Brain microvascular endothelial cell (primary cell): ENCODE measurements at places on chromosomes 5 and 9.

DNA sequence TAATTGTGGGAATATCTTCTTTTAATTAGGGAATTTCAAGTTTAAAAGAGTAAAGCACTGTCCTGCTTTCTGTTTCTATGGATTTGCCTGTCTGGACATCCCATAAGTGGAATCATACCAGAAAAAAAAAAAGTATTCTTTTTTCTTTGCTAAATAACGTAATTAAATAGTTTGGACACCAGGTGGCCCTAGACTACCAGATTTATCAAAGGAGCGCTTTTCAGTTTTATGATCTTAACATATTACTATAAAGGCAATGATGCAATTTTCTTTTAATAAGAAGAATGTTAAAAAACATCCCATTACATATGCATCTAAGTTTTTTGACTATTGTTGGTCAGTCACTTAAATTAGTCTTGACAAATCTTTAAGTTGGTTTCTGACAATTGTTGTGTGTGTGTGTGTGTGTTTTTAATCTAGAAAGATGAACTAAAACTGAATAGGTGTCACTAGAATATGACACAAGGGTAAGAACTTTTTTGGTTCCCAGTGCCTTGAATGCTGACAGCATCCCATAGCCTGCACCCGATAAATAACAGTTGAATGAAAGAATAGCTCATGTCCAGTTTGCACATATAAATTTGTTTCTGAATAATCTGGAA, 49.5 kb downstream of the C5orf22 start:
- DNase-seq: no peak

GRCh38 chr9:95061916-95062595, 255.5 kb downstream of the FANCC start:
- no peak for DNase-seq

GRCh38 chr9:20505574-20505973, 116.7 kb downstream of the MLLT3 start:
- no peak for DNase-seq

- DNase-seq: no peak
These were observed 2.6 kb upstream of the AFAP1L1 start for GRCh38 chr5:149268928-149269557.

DNA sequence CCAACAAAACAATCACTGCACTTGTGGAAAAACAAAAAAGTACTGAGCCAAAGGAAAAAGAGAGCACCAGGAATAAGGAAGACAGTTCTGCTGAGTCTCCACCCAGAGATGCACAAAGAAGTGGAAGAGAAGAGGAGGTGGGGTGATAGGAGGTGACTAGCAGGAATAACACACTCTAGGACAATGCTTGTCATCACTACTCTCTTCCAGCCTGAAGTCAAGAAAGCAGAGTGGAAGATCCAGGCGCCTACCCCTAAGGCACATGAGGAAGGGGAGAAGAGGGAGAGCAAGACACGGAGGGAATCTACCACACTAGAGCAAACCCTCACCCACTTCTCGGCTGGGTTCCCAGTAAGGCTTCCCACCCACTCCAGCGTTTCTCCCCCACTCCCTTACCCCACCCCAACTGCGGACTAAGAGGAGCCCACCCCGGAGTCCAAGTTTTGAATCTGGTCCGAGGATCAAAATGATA, 1.7 kb downstream of the SLIT3 start:
- no peak for DNase-seq

DNA sequence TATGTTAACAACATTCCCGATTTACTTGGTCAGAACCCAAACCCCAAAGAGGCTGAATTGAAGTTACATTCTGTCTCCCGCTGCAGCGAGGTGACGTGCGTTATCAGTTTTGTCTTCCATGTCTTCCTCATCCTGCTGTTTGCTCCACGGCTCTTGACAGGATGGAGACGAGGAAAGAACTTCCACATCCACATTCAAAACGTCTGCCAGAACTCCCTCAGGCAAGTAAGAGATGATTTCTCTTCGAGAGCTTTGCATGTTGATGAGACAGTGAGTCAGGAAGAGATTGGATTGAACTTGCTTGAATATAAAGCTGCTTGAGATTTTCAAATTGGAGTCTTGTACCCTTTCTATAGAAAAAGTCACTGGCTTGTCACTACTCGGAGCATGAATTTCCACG, 242.6 kb downstream of the AUH start:
- peak; percentile 31 for DNase-seq

DNA sequence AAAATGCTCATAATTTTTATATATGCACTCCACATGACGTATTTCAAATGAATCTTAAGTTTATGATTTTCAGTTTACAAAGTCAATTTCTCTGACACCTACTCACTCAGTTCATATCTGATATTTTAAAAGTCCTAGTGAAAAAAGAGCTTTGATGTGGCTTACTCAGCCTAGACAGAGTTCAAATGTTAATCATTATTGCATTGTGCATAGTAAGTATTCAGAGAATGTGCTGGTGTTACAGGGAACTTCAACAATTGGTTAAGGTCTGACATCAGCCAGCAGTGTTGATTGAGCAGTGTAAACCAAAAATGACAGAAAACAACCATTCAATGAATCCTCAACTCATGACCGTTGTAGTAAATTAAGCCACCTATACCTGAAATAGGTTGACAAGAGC, 147.2 kb upstream of the LHFPL2 start:
- no peak for DNase-seq

DNA sequence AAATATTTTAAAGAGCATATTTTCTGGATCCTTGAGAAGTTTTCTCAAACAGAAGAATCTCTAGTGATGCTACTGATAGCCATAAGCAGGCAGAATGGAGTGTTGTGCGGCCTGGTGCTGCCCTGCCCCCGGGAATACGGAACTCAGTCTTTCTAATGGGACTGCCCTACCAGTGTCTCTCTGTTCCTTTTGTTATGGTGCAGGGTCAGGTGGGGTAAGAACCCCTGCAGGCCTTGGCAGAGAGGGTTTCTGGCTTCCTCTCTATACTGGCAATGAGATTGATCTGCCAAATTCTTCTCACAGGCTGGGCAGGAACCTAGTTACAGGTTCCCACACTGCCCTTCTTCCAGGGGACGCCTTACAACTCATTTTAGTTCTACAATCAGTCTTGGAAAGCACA, 2.6 kb downstream of the IL5 start:
- DNase-seq: no peak

- no peak for DNase-seq
These were observed 935.8 kb downstream of the DTWD2 start for GRCh38 chr5:118052503-118052902.

DNA sequence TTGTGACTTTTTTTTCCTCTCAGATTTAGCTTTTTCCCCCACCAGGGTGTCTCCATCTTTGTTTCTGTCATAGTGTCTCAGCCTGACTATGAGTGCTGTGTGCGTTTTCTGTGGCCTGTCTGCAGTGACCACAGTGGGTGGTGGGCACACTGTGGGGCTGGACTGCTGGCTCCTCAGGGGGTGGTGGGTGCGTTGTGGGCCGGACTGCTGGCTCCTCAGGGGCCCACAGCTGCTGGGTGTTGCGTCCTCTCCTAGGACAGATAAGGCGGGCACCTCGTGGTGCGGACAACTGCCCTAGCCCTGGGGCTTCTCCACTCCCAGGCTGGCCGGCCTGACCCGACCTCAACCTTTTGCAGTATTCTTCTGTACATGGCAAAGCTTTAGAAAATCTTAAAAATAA, 100.4 kb downstream of the EHMT1 start:
- DNase-seq: no peak

GRCh38 chr5:87539839-87540238, 127.1 kb upstream of the CCNH start:
- DNase-seq: no peak

DNA sequence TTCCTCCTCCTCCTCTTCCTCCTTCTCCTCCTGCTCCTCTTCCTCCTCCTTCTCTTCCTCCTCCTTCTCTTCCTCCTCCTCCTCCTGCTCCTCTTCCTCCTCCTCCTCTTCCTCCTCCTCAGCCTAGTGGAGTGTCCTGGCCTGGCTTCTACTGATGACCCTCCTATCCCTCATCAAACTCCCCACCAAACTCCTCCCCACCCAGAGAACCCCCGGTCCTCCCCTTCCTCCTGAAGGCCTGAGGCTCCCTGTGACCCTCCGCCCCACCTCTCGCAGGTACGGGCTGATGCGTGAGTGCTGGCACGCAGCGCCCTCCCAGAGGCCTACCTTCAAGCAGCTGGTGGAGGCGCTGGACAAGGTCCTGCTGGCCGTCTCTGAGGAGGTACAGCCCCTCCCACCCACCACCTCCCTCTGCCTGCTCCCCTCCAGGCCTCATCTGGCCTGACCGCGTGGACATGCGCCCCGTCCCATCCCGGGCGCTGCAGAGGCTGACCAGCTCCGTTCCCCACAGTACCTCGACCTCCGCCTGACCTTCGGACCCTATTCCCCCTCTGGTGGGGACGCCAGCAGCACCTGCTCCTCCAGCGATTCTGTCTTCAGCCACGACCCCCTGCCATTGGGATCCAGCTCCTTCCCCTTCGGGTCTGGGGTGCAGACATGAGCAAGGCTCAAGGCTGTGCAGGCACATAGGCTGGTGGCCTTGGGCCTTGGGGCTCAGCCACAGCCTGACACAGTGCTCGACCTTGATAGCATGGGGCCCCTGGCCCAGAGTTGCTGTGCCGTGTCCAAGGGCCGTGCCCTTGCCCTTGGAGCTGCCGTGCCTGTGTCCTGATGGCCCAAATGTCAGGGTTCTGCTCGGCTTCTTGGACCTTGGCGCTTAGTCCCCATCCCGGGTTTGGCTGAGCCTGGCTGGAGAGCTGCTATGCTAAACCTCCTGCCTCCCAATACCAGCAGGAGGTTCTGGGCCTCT, 10.6 kb downstream of the FGFR4 start:
- no peak for DNase-seq

- peak; percentile 33 for DNase-seq
These were observed 20.5 kb downstream of the CSF1R start for GRCh38 chr5:150065886-150066285.

DNA sequence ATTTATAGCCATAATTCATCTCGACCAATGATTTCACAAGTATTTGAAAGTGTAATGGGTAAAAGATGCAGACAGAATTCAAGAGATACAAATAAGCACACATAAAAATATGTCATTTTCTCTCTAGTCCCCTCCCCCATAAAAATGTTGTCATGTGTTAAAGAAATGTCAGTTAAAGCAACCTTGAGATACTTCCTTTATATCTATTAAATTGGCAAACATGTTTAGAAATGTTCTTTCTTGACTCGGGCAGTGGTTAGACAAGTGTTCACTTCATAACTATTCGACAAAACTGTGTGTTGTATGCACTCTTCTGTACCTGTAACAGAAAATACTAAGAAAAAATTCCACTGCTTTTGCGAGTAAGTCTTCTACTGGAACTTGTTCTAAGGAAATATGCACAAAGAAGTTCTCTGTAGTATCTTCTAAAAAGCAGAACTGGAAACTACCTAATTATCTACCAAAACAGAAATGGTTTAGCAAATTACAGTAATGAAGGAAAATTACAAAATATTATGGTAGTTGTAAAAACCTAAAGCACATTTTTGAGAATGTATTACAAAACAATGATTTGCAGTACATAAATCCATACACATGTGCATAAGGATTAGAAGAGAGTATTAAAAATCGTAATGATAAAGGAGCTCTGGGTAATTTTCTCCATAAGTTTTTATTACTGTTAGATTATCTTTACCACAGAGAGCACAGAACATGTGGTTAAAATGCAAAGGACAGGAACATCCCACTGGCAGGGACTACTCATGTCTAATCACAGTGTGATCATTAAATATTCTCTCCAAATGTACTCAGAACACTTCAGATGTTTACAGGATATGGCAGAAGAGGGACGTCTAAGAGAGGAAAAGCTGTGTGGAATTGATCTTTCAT, 35.9 kb downstream of the FBXW2 start:
- DNase-seq: no peak

- DNase-seq: no peak
These were observed 98.9 kb downstream of the ACTL7B start for GRCh38 chr9:108756746-108757490.

DNA sequence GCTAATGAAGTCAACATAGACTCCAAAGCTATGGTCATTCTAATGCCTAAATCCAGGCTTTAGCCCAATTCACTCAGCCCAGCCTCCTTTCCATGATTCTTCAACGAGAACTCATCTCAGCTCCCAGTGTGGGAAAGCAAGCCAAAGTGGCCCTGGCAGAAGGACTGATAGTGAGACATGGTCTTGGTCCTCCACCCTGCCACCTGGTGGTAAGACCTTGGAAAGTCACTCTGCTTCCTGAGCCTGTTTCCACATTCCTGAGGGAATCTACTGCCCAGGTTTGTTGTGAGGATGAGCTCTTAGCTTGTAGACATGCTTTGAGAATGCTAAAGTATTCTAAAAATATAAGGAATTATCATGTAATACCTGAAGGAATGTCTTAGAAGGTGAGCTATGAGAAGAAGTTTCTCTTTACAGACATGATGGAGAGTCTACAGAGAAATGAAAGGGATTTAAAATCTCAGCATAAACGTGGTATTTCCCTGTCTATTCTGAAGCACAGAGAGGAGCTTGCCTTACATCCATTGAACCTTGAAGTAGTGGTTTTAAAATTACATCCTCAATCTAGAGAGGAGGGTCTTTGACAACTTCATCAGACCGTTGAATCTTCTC, 173.5 kb downstream of the TRIM32 start:
- peak; percentile 58 for DNase-seq

DNA sequence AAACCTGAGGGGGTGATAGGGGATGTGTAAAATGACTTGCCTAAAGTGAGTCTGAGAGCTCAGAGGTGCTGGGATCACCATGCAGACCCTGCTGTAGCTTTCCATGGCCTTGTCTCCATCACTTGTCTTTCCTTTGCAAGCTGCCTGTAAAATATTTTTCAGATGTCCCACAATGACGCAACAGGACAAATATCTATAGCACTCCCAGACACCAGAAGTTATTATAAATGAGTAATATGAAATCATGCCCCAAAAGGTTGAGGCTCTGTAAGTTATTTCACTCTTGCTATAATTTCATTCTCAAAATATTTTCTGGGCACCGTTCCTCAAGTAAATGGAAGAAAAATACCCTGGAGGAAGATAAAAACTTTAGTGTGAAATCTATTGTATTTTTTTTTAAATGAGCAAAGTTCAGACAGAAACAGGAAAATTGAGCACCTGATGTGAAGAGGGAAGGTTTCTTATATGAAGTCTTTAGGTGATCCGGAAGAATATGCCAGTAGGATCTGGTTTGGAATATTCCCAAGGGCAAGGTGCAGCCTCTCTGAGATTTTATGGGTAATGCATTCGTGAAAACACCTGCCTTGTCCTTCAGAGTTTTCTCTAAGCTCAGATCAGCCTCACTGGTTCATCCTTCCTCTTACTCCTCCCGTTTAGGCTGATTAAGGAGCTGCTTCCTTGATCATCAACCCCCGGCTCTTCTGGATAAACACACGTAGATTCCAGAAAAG, 138.3 kb upstream of the DMAC1 start:
- no peak for DNase-seq

DNA sequence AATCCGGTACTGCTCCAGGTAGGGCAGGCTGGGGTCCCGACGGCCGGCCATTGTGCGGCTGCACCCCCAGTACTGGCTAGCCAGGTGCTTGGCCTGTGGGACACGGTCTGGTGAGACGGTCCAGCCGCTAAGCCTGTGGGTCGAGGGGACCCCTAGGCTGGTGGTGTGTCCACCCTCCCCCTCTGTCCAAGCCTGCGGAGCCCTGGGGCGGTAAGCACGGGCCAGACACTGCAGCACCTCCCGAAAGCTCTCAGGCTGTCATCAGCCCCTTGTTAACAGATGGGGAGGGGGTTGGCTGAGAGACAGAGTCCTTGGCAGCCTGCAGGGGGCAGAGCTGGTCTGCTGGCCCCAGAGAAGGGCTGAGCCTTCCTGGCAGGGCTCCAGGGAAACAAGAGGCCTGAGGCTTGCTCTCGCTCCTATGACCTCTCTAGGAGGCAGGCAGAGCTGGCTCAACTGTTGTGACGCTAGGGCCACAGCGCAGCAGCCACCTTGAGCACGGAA, 11.8 kb upstream of the MRNIP start:
- DNase-seq: peak; percentile 11
